Dermis microvascular lymphatic vessel endothelial cell (primary cell): ENCODE measurements at places on chromosomes 3 and 15.
A peak's percentile ranks its signal among the peaks of the same experiment; 100 is the strongest.

DNA sequence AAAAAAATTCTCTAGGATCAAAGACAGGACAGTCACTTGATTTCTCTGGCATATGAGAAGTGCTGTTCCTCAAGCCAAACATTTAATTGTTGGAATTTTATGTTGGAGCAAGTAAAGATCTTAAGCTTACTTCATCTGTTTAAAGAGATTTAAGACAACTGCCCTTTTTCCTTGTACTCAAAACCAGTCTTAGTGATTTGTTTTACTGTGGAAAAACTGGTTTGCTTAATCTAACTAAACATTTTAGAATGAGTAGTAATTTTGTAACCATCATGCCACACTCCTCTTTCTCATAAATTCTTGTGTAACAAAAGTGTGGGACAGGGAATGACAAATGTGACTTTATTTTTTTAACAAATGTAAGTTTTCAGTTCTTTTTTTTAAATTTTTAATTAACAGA is 18.4 kb downstream of the PRKCI start:
- no peak for DNase-seq

- peak; percentile 19 for DNase-seq
These were observed 1.3 kb upstream of the ARL14 start for GRCh38 chr3:160675566-160676124.

DNA sequence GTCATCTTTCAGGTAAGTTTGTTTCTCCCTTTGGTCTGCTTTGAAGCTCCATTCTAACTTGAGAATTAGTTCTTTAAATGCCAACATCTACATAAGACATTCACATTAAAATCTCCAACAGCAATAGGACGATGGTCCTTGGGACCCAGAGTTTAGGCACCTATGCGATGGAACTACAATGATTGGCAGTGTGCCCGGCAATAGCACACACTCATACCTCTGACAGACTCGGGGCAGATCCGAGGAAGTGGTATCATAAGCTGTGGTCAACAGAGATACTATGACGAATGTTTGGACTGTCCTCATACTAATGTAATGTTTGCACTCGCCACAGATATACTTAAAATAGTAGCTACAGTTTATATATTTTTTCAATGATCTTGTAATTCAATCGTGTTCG is 34.2 kb upstream of the NR2F2 start:
- DNase-seq = peak; percentile 82

- no peak for DNase-seq
These were observed 105.5 kb upstream of the WNT5A start for GRCh38 chr3:55592572-55592971.

DNA sequence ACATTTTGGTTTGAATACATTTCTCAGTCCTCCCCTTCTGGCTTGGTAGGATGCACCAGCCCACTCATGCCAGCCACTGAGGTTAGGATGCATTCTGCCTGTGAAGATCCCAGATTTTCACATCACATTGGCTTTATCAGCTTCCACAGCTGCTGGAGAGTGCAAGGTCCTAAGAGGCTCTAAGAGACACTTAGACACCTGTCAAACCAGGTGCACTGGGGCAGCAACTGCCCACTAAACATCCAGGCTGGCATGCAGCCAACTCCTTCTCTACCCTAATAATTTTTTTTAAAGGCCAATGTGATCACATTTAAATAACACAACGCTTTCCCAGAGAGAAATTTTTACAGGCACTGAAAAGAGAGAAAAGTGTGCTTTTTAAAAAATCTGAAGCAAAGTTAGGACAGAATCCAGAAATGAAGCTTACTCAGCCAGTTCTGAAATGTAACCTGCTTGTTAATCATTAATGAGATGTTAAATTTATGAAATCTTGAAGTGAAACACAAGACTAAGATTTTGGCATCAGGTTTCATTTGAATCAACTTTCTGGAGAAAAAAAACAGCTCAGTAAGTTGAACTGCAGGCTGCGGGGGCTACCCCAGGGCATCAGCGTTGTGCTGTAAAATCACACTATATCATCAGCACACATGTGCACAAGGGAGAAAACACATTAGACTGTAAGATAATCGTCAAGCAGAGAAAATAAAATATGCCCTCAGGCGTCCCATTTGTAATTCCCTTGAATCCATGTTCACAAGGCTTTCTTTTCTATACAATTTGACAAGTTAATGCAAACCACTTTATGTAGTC is 312.9 kb downstream of the ZBBX start:
- no peak for DNase-seq

DNA sequence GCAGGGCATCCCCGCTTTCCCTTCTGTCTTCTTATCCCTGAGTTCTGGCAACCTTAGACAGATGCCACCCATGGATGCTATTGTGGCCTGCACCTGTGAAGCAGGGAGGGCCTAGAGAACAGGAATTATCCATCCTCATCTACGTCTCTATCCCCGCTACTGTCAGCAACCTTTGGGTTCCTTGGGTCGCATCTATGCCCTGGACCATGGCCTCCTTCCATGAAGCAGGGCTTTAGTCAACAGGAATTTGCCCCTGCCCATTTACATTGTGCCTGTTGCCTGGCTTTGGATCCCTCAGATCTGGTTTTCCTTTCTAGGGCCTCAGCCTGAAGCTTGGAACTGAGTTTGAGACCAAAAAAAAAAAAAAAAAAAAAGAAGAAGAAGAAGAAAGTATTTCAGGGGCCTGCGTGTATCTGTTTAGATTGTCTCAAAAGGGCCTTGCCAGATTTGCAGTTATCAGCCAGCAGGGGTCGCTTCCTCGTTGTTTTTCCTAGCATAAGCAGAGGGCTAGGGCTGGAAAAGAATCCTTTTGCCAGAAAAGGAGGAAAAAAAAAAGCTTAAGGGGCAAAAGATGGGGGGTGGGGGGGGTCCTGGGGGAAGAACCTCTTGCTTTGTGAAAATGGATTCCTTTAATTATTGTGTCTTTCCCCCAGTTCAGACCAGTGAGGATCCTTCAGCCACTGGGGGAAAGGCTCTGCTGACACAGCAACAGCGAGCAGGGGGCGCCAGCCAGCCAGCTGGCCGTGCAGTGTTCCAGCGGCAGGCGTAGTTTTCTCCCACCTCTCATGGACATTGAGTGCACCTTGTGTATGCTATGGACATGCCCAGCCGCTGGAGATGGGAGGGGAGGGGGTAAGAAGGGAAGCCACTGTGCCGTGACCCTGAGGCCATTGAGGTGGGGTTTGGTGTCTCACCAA is 65.7 kb upstream of the ALDH1L1 start:
- peak; percentile 61 for DNase-seq

DNA sequence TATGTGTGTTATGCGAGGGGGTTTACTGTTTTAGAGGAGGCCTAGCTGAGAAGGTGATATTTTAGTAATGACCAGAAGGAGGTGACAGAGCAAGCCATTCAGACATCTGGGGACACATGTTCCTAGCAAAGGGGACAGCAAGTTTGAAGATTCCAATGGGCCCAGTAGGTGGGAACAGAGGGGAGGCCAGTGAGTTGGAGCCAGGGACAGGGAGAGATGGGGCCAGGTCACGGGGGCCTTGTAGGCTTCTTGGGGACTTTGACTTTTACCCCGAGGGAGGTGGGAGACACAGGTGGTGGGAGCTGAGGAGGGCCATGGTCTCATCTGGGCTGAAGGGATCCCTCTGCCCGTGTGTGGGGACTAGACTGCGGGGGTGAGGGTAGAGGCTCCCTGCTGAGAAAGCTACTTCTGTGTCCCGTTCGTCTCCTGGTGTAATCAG is 72.5 kb downstream of the MGLL start:
- DNase-seq = no peak
